ENCODE measurements at places on chromosomes 2 and 18. TPM values are rescaled to one million over a fixed set of nuclear protein-coding genes. Genes with fewer than 3 reads are reported as not detected.

The COBLL1 gene
- total RNA-seq, result 3.6 TPM

The RUFY4 gene
- total RNA-seq, result not detected

The IMPACT gene
- total RNA-seq, result 13.8 TPM

The SAG gene
- not detected for total RNA-seq

The SP3 gene
- total RNA-seq, result 57.1 TPM

Data from bladder microvascular endothelial cell (primary cell).